ENCODE measurements at places on chromosomes 11 and 22.
A peak's percentile ranks its signal among the peaks of the same experiment; 100 is the strongest.

DNA sequence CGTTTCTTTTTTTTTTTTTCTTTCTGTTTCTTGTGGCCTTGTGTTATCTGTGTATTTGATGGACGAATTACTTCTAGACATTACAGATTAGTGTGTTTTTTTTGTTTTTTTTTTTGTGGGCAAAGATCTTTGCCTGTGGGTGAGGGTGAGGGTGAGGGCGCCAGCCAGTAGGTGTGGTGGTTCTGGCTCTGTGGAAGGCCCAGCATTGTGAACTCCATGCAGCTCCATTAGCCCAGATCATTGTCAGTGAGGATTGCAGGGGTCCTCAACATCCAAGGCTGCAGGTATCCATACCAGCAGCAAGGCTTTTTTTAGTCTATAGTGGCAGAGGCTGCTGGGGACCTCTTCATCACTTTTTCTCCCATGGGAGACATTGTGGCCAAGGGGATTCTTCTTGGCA lies 13.7 kb downstream of the BIRC2 start:
- DNase-seq = no peak

- peak; percentile 30 for DNase-seq
Observed at GRCh38 chr11:14644226-14645014, 816 bp downstream of the PDE3B start.

GRCh38 chr22:18987765-18988164 lies 51.7 kb upstream of the PRODH start:
- no peak for DNase-seq

GRCh38 chr11:29161191-29161590 lies 855.6 kb downstream of the KCNA4 start:
- no peak for DNase-seq

- DNase-seq = peak; percentile 97
Observed at GRCh38 chr22:41285820-41286638, at the start of gene RANGAP1. TSS of gene RANGAP1 (minus strand) at chr22:41286187. CDS start at chr22:41281044, 5,143 bp downstream.

DNA sequence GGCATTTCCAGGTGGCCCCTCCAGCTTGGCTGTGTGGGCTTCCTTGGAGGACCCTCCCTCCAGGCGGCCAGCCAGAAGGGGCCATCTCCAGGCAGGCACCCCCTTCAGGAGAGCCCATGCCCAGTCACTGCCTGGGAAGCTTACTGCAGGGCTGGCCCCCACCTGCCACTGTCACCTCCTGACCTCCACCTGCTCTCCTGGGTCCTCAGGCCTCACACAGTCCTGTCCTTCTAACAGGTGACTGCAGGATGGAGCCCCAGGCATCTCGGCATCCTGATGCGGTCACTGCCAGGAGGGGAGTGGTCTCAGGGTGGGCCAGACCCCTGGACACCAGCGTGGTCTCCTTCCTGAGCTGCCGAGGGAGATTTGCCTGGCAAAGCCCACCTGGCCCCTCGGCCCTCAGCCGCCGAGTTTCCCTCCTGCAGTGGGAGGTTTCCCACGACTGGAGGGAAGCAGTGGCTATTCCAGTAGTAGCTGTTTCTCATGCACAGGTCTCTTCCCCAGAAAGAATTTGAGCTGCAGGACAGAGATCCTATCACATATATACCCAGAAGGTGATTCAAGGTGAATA lies 13.0 kb downstream of the TBX1 start:
- DNase-seq = no peak

- no peak for DNase-seq
Observed at GRCh38 chr11:73950869-73951710, at the start of gene DNAJB13. TSS of gene DNAJB13 (plus strand) at chr11:73951026. CDS start at chr11:73951070, 44 bp downstream.

DNA sequence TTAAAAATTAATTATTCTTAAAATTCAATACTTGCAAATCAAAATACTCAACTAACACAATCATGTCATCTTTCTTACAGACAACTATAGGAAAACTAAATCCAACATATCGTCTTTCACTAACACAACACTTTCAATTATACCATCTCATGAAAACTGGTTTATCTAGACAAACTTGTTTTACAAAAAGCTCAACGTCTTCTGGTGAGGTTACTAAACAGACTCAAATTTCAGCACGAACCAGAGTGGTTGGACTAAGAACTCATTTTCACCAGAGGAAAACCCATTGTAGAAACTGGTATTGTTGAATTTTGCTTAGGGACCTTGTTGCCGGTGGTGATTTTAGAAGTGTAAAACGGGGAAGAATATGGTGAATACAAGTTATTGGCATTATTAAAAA lies 52.2 kb downstream of the NUP98 start:
- DNase-seq = no peak

DNA sequence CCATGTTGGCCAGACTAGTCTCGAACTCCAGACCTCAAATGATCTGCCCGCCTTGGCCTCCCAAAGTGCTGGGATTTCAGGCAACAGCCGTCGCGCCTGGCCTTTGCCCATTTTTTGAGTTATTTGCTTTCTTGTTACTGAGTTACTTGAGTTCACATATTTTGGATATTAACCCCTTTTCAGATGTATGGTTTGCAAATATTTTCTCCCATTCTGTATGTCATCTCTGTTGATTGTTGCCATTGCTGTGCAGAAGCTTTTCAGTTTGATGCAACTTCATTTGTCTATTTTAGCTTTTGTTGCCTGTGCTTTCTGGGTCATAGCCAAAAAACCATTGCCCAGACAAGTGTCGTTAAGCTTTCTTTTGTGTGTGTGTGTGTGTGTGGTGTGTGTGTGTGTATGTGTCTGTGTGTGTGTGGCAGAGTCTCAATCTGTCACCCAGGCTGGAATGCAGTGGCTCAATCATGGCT lies 6.8 kb downstream of the TSGA10IP start:
- no peak for DNase-seq

Measured in stimulated activated CD4-positive, alpha-beta T cell treated with anti-CD3 and anti-CD28 coated beads, TNF-alpha, amount 100 ng/mL, for 24 hours (primary cell).